ENCODE measurements at places on chromosomes 4 and X.

- no peak for DNase-seq
Measured at GRCh38 chr4:6595897-6596537, 21.0 kb downstream of the MAN2B2 start.

- DNase-seq = no peak
Measured at GRCh38 chr4:98383431-98384106, 122.4 kb downstream of the RAP1GDS1 start.

DNA sequence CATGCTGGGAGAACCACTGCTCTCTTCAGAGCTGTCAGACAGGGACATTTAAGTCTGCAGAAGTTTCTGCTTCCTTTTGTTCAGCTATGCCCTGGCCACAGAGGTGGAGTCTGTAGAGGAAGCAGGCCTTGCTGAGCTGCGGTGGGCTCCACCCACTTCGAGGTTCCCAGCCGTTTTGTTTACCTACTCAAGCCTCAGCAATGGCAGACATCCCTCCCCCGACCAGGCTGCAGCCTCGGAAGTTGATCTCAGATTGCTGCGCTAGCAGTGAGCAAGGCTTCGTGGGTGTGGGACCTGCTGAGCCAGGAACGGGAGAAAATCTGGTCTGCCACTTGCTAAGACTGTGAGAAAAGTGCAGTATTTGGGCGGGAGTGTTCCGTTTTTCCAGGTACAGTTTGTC is 118.9 kb downstream of the SLC10A6 start:
- no peak for DNase-seq

- DNase-seq = no peak
Measured at GRCh38 chr4:25032126-25032525, 1.4 kb upstream of the LGI2 start.

GRCh38 chrX:110086162-110086915 is 83.4 kb downstream of the TMEM164 start:
- no peak for DNase-seq

DNA sequence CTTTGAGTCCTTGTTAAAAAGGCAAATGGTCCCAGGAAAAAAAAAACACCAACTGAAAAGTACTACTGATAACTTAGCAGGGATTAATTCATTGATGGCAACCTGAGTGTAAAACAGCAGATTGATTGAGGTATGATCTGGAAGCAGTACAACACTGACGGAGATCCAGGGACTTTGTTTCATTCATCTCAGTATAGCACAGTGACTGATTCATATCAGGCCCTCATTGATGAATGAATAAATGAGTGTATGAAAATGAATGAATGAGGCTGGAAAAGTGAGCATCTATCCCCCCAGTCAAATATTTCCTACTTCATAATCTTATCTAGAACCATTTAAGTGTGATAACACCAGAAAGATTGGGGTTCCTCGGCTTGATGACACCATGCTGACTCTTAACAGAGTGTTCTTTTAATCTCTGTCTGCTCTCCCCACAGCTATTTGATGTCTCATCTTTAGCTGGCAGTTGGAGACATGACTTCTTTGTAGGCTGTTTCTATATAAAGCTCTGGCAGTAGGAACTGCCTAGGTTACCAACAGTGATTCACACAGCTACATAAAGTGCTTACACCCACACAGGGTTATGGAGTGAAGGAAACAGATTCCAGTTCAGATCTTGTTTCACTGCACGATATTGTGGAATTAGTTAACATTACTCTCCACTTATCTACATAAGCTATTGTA is 18.6 kb upstream of the RNF128 start:
- DNase-seq = no peak

- DNase-seq = no peak
Measured at GRCh38 chr4:183376381-183376780, 54.2 kb upstream of the CLDN24 start.

Data from GM18507 (cell line).